NCI-H2107 (cell line): ENCODE measurements at places on chromosomes 7 and 10.

GRCh38 chr7:75991531-75992082, 2.8 kb downstream of the TMEM120A start:
- DNase-seq: no peak

DNA sequence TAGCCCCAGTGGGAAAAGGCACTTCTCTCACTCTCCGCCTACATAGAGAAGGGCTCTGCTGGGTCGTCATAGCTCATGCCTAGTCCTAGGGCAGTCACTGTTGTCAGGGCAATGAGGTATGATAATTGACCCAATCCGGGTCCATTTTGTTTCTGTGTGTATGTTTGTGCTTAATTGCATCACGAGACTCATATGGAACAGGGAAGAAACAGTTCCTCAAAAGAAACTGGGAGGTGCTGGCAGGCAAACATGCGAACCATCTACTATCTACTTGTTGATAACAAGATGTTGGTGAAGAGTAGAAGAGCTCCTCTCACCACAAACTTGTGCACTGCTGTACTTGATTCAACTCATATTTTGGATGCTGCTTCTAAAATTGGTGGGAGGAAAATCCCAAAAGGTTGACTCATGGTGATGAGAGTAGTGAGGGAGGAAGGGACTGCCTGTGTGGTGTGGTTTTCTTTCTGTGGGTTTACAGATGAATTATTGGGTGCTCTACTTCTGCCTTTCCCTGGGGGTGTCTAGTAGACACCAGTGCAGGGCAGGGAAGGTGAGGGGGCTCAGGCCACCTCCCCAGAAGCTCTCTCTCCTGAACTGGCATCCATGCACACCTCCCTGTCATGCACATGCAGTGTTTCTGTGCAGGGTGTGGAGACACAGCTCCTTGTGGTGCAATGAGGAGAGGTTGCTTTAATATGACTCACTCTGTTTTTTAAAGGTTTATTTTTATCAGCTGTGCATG, 29.4 kb downstream of the LSMEM1 start:
- no peak for DNase-seq

DNA sequence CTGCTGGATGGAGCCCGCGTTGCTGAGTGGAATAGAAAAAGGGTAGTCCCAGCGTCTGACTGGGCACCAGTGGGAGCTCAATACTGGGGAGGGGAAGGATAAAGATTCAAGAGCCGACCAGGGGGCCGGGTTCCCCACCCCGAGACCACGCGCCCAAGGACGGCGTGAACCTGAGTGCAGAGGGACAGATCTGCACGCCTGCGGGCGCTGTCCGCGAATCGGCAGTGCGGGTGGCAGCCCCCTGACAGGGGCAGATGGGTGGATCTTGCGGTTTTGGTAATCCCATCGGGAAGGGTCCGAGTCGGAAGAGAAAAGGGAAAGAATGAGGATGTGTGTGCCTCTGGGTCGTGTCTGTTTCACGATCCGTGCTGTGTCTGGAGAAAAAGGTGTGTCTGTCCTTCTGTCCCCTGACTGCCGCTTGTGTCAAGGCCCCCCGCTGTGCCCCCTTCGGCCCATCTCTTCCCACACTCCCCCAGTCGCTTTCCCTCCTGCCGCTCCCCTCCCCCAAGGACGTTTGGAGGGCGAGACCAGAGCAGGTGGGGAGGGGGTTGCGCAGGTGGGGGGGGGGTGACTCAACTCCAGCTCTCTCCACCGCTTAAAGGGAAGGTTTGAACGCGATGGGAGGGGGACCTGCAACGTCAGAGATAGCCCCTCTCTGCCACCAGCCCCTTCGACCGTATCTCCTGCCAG, 734 bp upstream of the VGF start:
- DNase-seq: no peak

- no peak for DNase-seq
These were observed 48.4 kb upstream of the ITGB1 start for GRCh38 chr10:33006342-33006887.

DNA sequence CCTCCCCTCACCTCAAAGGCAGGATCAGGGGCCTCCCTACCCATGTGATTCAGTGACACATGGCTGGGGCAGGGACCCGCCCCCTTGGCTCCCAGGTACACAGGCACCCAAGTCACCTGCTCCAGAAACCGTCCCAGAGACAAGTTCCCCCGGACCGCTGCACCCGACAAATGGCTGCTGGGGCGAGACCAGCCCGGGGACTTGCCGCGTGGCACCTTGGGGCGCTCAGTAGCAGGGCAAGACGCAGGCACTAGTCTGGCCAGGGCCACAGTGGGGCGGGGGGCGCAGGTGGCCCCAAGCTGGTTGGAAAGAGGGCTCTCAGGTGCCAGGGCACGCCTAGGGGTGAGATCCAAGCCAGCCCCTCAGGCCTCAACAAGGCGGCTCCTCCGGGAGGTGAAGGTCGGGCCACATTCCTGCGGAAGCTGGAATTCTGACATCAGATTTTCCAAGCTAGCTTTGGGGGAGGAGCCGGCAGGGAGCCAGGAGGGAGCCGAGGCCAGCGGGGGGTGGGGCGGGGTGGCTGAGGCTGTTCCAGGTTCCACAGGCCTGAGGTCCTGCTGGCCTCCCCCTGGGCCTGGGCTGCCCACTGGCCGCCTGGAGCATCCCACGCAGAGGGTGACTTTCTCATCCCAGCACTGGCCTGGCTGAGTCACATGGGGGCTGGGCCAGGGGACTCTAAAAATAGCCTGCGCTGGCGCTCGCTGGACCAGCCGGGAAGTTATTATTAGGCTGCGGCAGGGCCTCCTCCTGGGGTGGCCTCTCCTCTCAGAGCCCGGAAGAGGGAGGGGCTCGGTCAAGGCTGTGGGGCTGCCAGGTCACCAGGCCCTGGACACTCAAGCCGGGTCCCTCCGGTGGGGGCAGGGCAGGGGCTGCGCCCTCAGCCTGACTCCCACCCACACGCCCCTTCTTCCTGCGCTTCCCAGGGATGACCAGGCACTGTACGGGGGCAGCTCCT, 20.5 kb upstream of the INPP5A start:
- no peak for DNase-seq

DNA sequence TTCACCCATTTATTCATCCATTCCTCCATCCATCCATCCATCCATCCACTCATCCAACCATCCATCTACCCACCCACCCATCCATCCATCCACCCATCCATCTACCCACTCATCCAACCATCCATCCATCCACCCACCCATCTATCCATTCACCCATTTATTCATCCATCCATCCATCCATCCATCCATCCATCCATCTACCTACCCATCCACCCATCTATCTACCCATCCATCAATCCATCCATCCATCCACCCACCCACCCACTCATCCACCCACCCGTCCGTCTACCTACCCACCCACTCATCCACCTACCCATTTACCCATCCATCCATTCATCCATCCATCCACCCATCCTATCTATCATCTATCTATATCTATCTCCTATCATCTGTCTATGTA, 169.4 kb upstream of the SHH start:
- no peak for DNase-seq

DNA sequence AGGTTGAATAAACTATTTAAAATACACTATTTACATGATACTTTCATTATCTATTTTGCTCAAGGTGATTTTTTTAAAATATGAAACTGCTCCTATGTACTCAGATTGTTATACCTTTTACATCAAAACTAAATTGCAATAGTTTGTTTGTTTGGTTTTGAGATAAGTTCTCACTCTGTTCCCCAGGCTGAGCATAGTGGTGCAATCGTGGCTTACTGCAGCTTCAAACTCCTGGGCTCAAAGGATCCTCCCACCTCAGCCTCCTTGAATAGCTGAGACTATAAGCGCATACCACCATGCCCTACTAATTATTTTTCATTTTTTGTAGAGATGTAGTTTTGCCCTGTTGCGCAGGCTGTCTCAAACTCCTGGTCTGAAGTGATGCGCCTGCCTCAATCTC, 12.7 kb downstream of the TAS2R60 start:
- no peak for DNase-seq
